ENCODE measurements at places on chromosomes 12 and 14.

DNA sequence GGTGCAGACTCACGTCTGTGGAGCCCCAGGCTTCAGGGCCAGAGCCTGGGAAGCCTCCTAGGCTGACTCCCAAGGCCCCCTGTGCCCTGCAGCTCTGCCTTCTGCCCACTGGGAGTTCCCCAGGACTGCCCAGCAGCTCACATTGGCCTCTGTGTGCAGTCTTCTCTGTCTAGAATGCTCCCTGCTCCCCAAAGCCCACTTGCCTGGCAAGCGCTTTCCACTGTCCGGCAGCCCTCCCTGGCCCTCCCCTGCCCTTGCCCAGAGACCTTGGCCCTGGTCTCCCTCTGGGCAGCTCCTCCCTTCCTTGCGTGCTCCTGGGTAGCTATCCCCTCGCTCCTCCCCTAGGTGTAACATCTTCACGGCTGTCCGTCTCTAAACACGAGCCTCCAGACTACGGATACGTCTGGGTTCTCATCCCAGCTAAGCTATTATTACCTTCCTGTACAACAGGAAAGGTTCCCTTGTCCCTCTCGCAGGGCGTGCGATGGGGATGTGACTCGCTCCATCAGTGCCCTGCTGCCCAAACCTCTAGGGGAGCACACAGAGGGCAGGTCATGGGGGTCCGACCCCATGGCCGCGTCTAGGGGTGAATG is 325.5 kb upstream of the RTL1 start:
- DNase-seq = peak; percentile 71

DNA sequence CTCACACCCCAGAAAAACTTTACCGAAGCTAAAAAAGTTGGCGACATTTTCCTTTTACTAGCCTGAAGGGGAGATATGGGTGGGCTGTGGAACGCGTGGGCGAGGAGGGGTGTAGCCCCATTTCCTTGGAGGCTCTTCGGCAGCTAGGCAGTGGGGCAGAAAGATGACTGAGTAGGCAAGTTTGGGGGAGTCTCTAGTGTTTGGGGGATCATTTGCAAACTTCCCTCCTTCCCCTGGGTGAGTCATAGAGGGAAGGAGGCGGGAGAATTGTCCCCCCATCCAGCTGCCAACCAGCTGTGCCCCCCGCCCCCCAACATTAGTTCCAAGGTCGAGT is 2.3 kb downstream of the GLI1 start:
- no peak for DNase-seq

- no peak for DNase-seq
Observed at GRCh38 chr12:91098461-91098860, 12.8 kb downstream of the LUM start.

DNA sequence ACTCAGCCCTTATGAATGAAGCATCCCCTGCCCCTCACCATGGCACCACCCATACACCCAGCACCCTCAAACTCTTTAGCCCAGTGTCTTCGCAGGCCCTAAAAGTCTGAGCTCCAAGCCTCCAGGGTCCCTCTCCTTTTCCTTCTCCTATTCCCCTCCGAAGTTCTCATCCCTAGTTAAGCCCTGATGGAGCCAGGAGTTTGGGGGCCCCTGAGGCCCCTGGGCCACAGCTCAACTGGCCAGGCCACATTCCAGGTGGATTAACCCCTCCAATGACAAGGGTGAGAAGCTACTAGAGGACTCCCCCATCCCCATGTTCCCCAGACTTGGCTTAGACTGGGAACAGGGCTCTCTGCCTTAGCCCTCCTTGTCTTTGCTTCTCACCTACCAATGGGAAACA is 2.6 kb downstream of the RARG start:
- no peak for DNase-seq

DNA sequence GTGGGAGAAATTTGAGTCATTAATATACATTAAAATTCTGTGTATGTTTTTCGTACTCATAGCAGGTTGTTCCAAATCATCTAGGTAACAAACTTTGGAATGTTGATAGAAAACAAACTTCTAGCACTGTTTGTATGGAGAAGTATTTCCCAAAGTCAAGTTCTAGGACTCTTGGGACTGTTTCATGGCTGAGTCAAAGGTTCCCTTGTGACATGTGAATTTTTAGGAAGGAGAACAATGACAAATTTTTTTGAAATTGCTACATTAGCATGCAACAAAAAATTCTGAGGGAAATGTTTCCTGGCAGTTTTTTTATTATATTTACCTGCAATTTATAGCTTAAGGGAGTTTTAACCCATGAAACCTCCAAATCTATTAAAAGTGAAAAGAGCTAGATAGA is 73.8 kb downstream of the RASSF8 start:
- no peak for DNase-seq

DNA sequence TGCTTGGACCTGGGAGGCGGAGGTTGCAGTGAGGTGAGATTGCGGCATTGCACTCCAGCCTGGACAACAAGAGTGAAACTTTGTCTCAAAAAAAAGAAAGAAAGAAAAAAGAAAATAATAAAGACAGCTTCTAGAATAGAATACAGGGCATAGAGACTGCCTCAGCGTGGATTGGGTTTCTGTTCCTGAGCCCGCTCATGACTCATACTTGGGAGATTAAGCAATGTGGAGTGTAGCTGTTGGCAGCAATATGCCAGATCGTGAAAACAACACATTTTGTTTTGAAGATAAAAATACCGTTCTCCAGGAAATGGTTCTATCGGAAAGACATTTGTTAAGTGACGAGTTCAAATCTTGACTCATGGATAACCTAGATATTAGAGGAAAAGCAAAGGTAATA is 67.2 kb downstream of the GLT1D1 start:
- no peak for DNase-seq

DNA sequence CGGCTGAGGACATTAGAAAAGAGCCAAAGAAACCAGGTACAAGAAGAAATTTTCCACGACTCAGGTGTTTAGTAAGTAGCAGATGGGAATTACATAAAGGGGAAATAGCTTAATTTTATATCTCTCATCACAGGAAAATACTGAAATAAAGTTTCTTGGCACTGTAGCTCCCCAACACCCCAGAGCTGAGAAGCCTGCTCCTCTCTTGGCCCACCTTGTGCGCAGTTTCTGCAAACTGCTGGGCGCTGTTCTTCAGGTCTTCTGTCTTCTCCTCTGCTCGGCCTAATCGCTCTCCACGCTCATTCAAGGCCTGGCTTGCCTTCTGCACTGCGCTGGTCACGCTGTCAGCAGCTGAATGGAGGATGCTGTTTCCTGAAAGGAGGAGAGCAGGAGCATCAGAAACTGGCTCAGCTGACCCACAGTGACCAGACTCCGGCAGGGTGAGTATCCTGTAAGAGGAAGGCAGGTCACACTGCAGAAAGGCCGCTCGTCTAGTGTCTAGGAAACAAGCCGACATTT is 184.9 kb upstream of the GZMB start:
- no peak for DNase-seq

DNA sequence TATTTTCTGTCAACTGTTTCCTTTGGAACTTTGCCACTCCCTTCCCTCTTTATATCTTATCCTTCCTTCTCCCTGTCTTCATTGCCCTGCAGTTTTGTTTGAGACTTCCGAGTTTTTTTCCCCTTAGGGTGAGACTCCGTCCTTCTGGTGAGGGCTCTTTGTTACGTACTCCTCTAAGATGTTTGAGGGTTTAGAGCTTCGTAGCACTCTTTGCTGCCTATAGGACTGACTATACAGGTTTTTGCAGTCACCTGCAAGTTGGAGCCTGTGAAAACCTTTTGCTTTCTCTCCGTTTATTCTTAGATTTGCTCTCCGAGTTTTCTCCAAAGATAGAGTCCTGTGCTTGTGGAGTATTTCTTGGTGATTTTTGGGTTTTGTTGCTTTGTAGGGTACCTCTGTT is 41.7 kb upstream of the MYRFL start:
- no peak for DNase-seq
